Activated CD4-positive, alpha-beta T cell treated with anti-CD3 and anti-CD28 coated beads, Interleukin-2, amount 10 ng/mL, durations not matched to agents 24 days and 14 days (primary cell): ENCODE measurements at places on chromosomes 4 and X.

DNA sequence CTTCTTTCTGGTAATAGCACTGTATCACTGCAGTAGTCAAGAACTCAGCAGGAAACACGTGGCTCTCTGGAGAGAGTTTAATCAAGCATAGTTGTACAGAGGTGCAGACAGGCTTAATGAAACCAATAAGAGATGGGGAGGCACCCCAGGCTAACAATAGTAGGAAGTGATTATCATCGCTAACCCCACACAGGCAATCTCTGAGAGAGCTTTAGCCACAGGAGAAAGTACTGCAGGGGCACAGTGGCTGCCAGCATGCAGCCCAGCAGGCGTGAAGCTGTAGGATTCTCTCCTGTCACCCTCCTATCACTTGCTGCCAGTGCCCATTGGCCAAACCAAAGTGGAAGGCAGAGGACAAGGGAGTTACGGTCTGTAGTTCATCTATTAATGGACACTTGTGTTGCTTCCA, 450.0 kb upstream of the RASGEF1B start:
- DNase-seq = no peak

DNA sequence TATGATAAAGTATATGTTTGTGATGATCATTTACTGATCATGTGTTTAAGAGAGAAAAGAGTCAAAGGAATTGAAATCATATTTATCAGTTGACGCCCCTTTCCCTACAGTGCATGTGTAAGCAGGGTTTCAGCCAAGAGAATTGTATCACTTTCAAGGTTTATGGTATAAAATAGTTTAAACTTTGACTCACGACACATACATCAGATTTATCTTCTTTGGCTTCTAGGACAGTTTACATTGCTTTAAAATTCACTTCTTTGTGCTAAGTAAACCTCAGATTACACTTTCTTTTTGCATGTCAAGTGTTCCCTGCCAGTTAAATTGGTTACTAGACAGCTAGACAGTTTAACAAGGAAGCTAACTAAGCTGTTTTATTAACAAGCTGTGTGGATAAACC, 86.3 kb upstream of the MYOZ2 start:
- no peak for DNase-seq

DNA sequence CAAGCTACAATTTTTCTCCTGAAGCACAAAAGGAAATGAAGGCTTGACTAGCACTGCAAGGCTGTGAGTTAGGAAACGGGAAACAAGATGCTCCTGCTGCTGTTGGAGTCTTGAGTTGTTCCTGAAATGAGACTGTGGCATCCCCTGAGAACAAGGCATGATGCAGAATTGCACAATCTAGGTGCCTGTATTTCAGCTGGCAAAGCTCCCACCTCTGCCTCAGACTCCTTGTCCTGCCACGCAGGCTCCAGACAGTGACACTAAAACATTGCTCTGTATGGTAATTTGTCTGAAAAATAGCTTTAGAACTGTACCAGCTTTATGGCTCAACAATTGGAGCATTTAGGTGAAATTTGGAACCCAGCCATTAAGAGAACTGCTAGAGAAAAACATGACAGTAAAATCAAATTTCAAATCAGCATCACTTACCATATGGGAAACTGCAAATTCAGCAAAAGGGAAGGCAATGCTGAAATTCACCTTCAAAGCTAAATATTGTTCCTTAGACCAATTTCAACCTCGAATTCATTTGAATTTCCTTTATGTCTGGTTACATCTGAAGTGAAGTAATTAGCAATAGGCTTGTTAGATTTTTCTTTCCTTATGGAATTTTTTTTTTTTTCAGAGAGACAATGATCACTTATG, 103.4 kb downstream of the MFAP3L start:
- no peak for DNase-seq

DNA sequence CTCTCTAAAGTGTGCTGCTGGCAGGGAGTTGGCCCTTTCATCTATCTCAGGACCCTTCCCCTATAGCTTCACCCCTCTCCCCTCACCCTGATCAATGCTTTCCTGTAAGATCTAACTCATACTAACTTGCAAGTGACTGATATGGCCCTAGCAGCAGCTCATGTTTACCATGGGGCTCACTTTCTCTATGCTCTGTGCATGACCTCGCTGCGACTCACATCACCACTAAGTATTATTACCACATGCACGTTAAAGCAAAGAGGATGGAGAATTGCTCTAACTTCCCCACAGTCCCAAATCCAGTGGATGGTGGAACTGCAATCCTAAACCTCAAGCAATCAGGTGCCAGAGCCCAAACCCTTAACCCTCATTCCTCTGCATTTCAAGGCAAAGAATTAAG, 626.6 kb downstream of the MID1IP1 start:
- DNase-seq = peak; percentile 58

GRCh38 chr4:114474188-114474800, 124.3 kb upstream of the UGT8 start:
- no peak for DNase-seq
